K562 (cell line): ENCODE measurements at places on chromosomes 7 and 10. TPM values are rescaled to one million over a fixed set of nuclear protein-coding genes. Genes with fewer than 3 reads are reported as not detected.

DNA sequence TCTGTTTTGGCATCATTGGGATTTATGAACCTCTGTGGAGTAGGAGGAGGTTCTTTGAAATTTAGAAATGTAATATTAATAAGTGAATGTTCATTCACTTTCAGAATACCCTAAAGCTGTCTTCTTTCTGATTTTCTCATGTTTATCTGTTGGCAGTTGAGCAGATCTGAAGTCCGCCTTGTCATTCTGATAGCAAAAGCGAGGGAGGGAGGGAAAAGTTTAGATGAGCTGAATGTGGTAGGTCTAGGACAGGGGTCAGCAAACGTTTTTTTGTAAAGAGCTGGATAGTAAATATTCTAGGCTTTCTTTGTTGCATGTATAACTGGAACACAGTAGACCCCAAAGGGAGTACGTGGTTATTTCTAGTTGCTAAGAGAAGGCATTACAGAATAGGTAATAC is 94.4 kb upstream of the GATA3 start:
- DNase-seq: no peak

DNA sequence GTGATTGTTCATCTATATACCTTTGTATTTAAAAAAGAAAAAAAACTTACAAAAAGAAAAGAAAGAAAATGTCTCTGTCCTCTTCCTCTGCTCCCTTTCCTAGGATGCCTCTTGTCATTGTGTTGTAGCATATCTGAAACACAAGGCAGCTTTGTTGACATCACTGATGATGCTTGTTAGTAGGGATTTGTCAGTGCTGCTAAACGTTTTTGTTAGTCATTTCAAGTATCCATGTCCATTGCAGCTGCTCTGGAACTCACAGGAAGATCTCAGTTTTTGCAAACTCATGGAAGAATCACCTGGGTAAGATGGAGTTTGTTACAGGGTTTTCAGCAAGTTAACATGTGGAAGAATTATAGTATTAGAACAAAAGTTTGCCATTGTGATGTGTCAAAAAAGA is 123.6 kb downstream of the CCSER2 start:
- DNase-seq: no peak

GRCh38 chr10:10256860-10257259 is 760.8 kb upstream of the CELF2 start:
- no peak for DNase-seq

GRCh38 chr7:96306385-96307125 is 15.3 kb downstream of the SLC25A13 start:
- DNase-seq: no peak

DNA sequence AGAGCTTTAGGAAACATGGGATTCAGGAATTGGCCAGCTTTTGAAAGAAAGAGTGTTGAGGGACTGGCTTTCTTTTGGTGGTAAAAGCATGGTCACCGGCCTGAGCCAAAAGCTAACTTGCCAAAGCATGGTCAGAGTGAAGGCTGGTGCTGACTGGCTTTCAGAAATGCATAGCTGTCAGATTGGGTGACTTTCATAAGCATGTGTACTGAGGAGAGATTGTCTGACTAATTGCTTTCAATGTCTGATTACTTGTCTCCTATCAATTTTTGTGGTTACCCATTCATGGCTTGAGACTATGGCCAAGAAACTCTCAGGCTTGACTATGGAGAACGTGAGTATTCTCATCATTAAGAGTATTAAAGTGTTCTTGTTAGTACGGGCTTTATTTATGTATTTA is 28.2 kb downstream of the ZNF25 start:
- DNase-seq: no peak

DNA sequence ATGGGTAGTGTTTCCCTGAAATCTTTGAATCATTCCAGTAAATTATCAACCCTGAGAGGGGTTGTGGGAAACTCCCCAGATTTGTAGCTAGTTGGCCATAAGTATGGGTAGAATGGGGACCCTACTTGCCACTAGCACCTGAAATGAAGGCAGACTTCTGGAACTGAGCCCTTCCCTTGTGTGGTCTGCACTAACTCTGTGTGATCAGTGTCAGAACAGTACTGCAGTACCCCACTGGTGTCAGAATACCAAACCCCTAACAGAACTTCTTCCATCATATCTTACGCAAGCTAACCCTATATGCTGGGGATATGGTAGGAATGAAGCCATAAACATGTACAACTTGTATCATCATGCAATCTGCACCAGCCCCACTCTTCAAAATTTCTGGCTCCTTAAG is 50.8 kb downstream of the ABI1 start:
- DNase-seq: no peak

GRCh38 chr7:43933902-43934560 is 7.8 kb downstream of the UBE2D4 start:
- no peak for DNase-seq

- no peak for DNase-seq
These were observed 315.0 kb downstream of the IPMK start for GRCh38 chr10:57952741-57953140.

GRCh38 chr7:21946222-21946709 is 567 bp upstream of the CDCA7L start:
- DNase-seq: peak; percentile 23

DNA sequence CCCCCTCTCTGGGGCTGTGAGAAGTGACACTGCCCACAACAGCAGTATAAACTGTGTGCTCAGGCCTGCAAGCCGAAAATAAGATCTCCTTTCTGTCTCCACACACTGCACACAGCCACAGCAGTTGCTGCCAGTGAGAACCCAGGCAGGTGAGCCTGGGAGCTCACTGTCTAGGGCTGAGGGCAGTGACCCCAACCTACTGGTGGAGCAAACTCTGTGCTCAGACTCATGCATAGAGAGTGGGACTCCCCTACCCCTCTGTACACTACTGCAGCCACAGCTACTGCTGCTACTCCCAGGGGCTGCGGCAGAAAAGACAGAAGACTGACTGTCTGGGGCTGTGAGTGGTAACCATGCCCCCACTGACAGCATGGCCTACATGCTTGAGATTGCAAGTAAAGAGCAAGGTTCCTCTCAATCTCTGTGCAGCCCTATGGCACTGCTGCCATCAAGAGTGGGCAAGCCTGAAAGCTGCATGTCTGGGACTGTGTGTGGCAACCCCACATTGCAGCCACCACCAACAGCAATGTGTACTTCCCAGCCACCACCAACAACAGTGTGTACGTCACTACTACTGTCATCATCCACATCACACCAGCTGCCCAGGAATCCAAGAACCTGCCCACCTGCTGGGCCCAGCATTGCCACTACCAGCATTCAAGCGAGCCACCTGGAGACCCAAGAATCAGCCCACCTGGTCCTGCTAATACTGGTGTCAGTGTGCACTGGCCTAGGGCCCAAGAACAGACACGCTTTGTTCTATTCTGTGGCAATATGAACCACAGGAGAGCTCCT is 226.1 kb downstream of the XPNPEP1 start:
- DNase-seq: no peak

- DNase-seq: no peak
These were observed 5.2 kb downstream of the CLIP2 start for GRCh38 chr7:74294191-74294998.

- DNase-seq: no peak
These were observed 172.2 kb upstream of the COL1A2 start for GRCh38 chr7:94222516-94222915.

GRCh38 chr10:103859161-103860086 is 4.0 kb upstream of the SH3PXD2A start:
- peak; percentile 57 for DNase-seq

GRCh38 chr10:85862771-85863170 is 503.8 kb downstream of the GRID1 start:
- no peak for DNase-seq

- no peak for DNase-seq
These were observed 156.5 kb downstream of the SGMS1 start for GRCh38 chr10:50467209-50467608.

The CTAGE8 gene
- polyA plus RNA-seq: not detected in 2 replicates

The LRRC18 gene
- not detected in 2 replicates for polyA plus RNA-seq

The PTPN20 gene
- polyA plus RNA-seq: 0.80 TPM in 1 of 2 replicates, not detected in the other

The LRRC17 gene
- 0.07 TPM in 1 of 2 replicates, not detected in the other for polyA plus RNA-seq

The PPA1 gene
- 591 and 627 TPM in 2 replicates for polyA plus RNA-seq

The ZNF804B gene
- not detected in 2 replicates for polyA plus RNA-seq

The FIS1 gene
- polyA plus RNA-seq: 247 and 257 TPM in 2 replicates

The CYP26A1 gene
- polyA plus RNA-seq: 1.6 TPM in 2 replicates
